Renal cortex interstitium (tissue), 15 donors: ENCODE measurements at places on chromosomes 7 and 10.

GRCh38 chr10:47233631-47234030 lies 66.4 kb upstream of the GDF10 start:
- DNase-seq, result no peak

DNA sequence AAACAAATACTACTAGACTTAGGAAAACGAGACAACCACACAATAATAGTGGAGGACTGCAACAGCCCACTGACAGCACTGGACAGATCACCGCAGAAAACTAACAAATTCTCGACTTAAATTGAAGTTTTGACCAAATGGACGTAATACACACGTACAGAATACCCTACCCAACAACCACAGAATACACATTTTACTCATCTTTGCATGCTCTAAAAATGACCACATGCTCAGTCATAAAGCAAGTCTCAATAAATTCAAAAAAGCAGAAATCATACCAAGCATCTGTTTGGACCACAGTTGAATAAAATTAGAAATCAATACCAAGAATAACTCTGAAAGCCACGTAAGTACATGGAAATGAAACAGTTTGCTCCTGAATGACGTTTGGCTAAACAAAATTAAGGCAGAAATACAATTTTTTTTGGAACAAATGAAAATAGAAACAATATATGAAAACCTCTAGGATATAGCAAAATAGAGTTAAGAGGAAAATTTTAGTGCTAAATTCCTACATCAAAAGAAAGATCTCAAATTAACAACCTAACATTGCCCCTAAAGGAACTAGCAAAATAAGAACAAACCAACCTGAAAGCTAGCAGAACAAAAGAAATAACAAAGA lies 30.6 kb downstream of the MAPK8 start:
- DNase-seq, result no peak

DNA sequence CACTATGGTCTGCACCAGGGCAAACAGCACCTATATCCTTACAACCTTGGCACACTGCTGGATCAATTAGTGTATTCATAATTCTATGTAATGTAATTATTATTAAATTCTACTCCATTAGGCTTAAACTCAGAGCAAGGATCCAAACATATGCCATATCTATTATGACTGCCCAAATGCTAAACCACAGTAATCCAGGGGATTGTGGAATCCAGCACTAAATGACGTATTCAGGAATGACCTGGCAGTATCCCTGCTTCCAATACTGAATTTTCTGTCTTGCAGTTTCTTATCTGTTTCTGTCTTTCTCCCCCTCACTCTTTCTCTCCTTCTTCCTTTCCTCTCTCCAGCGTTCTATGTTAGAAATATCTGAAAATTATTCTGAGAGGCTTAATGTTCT lies 16.5 kb upstream of the UBE2D1 start:
- no peak for DNase-seq

- DNase-seq, result no peak
Observed at GRCh38 chr7:27762062-27762461, 22.1 kb downstream of the TAX1BP1 start.

- no peak for DNase-seq
Observed at GRCh38 chr10:124157271-124157681, 63.9 kb upstream of the CHST15 start.

- DNase-seq, result no peak
Observed at GRCh38 chr10:101660256-101660655, 34.7 kb downstream of the FBXW4 start.

DNA sequence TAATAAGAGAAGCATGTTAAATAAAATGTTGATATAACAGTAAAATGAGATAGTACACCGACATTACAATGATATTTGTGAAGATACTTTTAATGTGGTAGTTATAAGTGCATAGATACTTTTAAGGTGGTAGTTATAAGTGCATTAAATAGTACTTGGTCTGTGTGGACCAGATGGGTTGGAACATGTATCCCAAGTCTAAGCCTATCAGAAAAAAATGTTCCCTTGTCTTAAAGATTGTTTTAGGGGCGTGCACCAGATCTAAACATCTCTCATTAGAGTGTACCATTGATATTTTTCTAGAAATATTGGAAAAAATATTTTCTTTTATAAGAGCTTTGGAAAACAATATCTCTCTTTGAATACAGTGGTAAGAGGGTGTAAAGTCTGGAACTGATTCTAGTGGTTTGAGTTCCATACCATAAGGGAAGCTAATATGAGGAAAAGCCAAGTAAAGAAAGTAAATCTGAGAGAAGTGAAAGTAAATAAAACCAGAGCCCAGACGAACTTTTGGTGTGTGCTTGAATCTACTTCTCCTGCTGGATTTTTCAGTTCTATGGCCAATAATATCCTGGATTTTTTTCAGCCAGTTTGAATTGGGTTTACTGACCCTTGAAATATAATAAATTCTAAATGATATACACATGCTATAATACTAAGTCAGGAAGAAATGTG lies 175.3 kb downstream of the MBL2 start:
- no peak for DNase-seq

- no peak for DNase-seq
Observed at GRCh38 chr7:21526007-21526406, 16.8 kb upstream of the DNAH11 start.

DNA sequence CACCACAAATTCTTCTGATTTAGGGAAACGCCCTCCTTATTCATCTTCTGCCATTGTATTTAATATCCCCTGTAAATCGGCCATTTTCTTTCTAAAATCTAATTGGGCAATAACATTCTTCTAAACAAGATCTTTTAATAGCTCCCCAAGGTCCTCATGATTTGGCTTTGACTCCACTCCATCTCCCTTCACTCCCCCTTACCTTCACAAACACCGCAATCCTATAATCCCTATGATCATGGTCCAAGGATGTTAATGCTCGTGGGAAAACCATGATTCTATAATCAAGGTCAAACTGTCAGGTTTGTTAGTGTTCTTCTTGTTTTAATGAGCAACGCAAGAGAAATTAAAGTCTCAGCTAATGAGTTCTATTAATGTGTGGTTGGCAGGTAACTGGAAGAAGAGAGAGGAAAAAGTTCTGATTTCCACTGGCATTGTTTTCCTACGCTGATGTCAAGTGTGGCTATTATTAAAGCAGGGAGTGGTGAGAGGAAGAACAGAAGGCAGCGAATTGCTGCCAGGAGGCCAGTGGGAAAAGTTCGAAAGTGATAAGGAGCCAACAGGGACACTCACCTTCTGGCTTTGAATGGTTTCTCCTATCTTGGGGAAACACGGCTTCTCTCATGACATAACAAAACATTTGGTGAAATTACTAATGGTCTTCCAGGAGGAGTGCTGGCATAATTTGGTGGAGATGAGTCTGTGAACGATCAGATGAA lies 28.1 kb downstream of the LRRC72 start:
- no peak for DNase-seq

- DNase-seq, result no peak
Observed at GRCh38 chr10:117927871-117928270, 118.9 kb downstream of the RAB11FIP2 start.

DNA sequence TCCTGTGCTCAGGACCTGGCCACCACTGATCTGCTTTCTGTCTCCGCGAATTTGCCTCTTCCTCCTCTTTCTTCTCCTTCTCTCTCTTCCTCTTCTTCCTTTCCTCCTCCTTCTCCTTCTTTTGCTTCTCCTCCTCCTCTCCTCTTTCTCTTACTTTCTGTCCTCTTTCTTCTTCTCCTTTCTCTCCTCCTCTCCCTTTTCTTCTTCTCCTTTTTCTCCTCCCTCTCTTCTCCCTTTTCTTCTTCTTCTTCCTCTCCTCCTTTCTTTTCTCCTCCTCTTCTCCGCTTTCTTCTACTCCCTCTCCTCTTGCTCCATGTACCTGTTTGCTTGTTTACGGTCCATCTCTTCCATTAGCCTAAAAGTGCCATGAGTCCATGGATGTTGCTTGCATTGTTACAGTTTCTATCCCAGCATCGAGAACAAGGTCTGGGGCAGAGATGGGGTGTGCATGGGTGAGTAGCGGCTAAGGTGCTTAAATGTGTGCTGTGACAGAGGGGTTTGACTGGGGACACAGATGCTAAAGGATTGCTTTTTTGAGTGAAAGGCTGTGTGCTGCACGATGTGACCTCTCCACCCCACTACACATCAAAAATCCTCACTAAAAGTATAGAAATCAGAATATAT lies 7.7 kb downstream of the SH2D4B start:
- no peak for DNase-seq

DNA sequence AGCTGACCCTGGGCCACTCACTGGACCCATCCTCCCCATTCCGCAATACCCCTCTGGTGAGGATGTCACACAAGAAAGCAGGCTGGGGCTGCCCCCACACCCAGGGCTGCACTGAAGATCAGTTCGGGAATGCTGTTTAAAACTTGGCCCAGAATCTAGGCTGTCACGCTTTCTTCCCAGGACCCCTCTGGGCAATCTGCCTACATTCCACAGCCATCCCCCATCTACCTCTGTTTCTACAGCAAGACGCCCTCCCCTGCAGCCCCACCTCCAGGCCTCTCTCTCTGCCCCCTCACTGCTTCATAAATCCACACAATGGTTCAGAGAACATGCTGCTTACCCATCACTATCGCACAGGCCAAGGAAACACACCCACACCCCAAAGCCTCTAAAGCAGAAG lies 36.1 kb downstream of the XPNPEP1 start:
- peak; percentile 38 for DNase-seq
